Stimulated activated CD4-positive, alpha-beta T cell treated with anti-CD3 and anti-CD28 coated beads, Interleukin-15, amount 100 ng/mL, for 48 hours (primary cell): ENCODE measurements at places on chromosomes 4 and X.

DNA sequence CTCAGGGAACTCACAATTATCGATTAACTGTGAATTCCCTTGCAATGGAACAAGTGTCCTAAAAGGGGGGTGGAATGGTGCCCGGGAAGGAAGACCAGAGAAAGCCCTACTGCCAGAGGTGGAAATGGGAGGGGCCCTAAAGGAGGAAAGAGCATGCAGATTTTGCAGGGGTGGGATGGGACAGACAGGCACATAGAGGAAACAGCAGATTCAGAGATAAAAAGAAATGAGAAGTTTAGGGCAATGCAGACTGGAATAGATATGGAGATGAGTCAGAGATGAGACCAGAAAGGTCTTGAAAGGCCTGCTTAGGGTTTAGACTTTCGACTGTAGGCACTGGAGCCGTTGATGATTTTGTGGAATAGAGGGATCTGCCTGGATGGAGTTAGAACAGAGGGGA, 57.4 kb upstream of the PITX2 start:
- DNase-seq: no peak

GRCh38 chr4:88870428-88870827, 172.8 kb upstream of the NAP1L5 start:
- no peak for DNase-seq

DNA sequence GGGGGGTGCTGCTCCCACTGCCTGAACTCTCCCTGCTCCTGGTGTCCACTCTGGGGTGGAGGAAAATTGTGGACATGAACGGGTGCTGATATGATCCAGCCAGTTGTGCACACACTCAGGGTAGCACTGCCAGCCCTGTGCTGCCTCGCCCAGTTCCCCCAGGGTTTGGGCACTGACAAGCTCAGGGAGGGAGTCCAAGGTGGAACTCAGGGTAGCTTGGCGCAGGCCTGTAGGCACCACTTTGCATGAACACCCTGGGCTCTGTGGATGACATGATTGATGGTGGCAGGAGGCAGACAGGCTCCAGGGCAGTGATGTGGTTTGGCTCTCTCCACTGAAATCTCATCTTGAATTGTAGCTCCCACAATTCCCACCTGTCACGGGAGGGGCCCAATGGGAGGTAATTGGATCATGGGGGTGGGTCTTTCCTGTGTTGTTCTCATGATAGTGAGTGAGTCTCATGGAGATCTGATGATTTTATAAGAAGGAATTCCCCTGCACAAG, 572.0 kb upstream of the PABPC4L start:
- no peak for DNase-seq

DNA sequence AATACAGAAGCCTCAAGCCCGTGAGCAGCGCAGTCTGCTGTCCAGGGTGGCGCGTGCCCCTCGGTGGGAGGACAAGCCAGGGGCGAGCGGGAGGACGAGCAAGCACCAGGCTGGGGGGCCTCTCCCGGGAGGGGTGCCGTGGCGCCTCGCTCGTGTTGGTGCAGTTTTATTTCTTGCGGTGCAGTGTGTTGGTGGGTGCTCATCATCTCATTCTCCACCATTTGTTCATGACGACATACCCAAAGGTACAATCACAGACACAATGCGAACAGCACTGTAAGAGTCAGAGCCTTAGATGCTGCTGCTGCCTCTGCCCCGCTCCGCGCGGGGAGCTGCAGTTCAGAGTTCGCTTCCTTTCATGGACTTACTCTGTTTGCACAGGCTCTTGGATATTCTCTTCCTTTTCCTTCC, 30.3 kb downstream of the RGS12 start:
- no peak for DNase-seq

DNA sequence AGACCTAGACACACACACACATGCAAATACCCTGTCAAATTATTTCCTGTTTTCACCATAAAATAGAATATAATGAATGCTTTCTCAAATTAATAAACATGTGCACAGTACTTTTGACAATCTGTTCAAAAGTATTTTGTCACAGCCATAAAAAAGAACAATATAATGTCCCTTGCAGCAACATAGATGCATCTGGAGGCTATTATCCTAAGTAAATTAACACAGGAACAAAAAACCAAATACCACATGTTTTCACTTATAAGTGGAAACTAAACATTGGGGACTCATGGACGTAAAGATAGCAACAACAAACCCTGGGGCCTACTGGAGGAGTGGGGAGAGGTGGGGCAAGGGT, 15.5 kb downstream of the RAB40A start:
- DNase-seq: no peak

DNA sequence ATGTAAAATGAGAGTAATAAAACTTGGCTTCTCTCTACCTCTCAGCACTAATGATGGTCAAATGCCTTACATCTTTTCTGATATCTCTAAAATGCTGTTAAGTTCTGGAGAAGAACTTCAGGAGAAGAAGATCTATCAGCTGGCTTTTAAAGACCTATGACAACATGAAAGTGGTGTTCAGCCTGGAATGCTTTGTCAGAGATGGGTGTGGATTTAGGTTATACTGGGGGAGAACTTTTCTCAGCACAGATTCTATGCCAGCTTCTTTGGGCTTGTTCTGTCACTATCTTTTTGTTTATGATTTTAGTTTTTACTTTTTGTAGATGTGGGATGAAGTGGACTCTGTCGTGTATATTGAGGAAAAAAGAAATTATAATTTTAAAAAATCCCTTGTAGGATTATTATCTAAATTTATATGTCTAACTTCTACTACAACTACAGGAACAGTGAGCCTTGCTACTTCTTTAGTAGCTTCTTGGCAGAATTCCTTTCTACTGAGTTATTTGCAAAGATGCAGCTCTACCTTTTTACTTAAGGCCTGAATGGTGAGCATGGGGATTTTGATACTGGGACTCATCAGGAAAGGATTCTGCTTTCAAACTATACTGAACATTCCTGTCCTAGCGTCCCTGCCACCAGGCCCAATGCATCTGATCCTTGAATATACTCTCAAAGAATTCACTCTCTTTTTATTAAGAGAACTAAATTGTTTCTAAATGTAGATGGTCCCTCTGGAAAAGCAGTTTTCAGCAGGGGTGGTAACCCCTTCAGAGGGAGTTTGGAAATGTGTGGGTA, 19.6 kb downstream of the CYP2U1 start:
- no peak for DNase-seq

GRCh38 chr4:123841447-123842121, 445.0 kb downstream of the SPRY1 start:
- no peak for DNase-seq

DNA sequence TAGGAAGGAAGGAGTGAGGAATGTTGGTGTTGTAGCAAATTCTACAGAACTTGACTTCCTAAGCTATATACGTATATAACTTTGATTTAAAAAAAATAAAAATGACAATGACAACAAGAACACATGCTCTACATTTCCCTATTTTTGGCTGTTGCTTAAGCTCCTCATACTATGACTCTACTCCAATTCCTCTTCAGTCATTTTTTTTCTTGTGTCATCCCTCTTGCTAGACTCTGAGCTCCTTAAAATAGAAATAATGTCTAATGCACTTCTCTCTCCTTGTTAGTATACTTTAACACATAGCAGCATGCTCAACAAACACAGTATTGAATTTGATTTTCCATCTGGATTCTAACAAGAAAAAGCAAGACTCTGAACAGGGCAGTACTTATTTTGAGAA, 144.0 kb downstream of the HDX start:
- no peak for DNase-seq

- no peak for DNase-seq
Measured at GRCh38 chrX:37361596-37361995, 12.4 kb downstream of the PRRG1 start.

GRCh38 chr4:169122422-169122821, 112.4 kb upstream of the CBR4 start:
- DNase-seq: no peak
